ENCODE measurements at places on chromosomes 4 and X.

GRCh38 chr4:96145601-96146000 is 305.7 kb downstream of the PDHA2 start:
- no peak for DNase-seq

DNA sequence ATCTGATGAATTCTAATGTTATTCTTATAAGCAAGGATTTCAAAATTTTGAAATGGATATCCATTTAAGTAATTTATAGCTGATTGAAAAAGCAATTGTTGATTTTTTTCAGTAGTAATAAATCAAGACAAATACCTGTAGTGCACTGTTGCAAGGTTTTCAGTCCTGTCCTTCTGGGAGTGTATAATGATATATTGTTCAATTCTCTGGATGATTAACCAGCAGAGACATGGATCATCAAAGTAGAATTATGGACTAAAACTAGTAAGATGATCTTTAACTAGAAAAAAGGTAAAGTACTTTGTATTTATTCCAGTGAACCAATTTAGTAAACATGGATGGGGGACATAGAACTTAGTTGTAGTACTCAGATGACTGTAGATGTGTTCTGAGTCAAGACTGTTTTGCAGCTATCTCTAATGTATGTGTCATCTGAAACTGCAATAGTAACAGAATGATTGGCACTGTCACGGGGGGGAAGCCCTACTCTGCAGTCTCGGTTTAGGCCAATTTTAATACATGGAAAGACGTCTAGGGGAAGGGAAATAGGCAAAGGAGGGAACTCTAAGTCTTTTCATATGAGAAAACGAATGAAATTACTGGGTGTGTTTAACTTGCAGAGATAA is 121.9 kb downstream of the GLRA3 start:
- DNase-seq = no peak

DNA sequence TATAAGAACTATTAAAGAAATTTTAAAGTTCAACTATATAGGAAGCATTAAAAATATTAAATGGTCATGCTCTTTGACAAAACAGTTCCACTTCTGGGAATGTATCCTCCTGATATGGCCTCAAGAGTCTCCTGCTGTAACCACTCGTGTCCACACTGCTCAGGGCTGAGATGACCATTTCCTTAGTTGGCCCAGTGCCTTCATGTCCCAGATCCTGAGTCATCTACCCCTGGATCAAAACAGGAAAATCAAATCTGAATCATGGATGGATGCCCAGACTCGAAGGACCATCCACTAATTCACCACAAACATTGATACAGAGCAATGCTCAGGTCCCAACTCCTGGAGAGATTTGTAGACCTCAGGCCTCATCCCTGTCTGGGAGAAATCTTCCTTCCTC is 44.7 kb downstream of the GPRASP3 start:
- DNase-seq = no peak

DNA sequence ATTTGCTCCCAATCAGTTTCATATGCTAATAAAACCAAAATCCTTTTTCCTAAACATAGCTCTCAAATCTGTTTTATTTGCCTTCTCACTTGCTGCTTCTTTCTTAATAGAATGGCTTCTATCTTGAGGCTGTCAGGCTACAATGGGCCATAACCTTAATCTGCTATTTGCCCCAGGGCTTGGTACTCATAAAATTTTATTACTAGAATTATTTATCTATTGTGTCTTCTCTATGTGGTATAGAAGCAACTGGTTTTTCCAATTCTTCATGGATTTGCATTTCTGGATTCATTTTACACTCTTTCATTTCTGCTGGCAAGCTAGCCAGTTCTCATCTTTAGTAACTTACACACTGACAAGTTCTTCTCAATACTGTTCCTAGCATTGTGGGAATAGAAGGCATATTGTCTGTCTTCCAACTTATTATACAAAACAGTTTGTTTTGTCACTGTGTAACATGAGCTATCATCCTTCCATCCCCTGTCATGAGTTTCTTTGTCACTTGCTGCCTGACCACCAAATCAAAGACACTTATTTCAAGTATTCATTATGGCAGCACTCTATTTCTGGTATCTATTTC is 96.6 kb upstream of the KCNIP4 start:
- no peak for DNase-seq

DNA sequence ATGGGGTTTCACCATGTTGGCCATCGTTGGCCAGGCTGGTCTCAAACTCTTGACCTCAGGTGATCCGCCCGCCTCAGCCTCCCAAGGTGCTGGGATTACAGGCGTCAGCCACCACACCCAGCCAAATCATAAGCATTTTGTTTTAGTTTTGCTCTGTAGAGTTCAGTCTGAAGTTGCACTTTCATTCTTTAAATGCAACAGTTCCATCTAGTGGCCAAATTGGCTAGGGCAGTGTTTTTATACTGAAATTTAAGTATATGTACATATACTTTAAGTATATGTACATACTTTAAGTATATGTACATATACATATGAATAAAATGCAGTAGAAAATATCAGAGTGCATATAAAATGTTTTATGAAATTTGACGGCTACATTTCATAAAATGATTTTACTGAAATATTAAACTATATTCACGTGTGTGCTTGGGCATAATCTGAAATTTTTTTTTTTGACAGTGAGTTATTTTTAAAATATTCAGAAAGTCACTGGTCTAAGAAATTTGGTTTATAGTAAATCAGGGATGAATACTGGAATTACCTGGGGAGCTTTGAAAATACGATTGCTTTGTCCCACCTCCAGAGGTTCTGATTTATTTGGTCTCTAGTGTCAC is 145.5 kb downstream of the NWD2 start:
- no peak for DNase-seq

DNA sequence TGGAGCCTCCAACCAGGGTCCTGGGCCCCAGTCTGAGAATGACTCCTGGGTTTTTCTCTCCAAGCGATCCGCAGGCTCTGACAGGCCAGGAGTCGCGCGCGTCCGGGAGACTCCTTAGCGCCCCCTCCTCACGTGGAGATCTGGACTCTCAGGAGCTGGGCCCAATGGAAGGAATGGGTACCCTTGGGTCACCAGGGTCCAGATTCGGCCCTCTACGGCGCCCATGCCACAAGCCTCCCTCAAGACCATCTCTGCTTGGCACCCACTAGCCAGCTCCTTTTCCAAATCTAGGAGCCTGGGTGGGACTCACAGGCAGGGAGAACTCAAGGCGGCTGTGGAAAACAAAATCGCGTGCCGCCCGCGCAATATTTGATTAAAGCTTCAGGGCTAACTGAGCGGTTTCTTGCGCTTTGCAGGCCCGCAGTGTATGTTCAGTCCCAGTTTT is 7.1 kb downstream of the HAND2 start:
- no peak for DNase-seq

DNA sequence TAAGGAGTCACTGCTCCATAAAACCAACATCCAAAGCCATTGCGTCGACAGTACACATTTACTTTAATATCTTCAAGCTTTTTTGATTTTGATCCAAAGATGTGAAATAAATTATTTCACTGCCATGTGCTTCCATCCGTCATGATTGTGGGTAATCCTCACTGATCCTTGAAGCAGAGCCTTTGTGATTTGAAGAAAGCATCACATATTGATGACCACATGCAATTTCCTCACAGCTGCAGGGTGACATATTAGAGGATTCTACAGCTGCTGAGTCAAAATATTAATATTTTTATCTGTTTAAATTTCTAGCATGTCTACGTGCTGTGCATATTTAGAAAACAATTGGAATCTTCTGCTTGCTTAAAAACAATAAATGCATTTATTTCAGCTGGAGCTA is 196.8 kb upstream of the ANXA3 start:
- DNase-seq = no peak

GRCh38 chr4:168560184-168561180 is 63.6 kb downstream of the PALLD start:
- no peak for DNase-seq

- DNase-seq = no peak
Observed at GRCh38 chrX:3514996-3515395, 168.5 kb upstream of the MXRA5 start.

GRCh38 chrX:42496239-42496638 is 281.7 kb downstream of the PPP1R2C start:
- no peak for DNase-seq

GRCh38 chrX:114581528-114582263 is 2.2 kb upstream of the HTR2C start:
- DNase-seq = no peak

GRCh38 chr4:184286358-184286757 is 68.7 kb upstream of the ENPP6 start:
- DNase-seq = no peak

GRCh38 chrX:118510111-118510510 is 14.5 kb downstream of the DOCK11 start:
- DNase-seq = no peak

- DNase-seq = no peak
Observed at GRCh38 chr4:99165978-99166377, 21.9 kb upstream of the ADH4 start.

DNA sequence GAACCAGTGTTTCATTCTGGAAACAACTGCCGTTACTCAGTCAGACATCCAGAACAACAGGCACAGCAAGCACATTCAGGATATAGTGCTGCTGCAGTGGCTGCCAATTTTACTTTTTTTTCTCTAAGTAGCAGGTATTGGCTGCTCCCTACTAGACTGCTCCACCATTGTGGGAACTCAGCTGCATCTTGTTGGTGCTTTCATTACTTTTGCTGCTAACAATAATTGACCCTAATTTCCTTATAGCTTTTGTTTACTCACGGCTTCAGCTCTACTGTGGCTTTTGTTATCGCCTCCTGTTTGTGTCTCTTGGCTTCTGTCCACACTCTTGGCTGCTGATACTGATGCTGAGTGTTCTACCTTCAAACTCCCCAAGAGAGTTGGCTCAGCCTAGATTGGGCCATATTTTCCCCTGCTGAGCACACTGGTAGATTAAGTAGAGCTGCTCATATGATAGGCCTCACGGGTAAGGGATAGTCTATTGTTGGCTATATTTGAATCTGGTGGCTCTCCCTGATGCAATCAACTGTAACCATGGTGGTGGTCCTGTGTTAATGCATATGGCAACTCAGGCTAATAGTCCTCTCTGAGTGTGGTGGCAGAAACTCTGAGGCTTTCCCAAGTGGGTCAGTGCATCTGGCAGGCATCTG is 44.5 kb upstream of the IL2 start:
- DNase-seq = no peak

DNA sequence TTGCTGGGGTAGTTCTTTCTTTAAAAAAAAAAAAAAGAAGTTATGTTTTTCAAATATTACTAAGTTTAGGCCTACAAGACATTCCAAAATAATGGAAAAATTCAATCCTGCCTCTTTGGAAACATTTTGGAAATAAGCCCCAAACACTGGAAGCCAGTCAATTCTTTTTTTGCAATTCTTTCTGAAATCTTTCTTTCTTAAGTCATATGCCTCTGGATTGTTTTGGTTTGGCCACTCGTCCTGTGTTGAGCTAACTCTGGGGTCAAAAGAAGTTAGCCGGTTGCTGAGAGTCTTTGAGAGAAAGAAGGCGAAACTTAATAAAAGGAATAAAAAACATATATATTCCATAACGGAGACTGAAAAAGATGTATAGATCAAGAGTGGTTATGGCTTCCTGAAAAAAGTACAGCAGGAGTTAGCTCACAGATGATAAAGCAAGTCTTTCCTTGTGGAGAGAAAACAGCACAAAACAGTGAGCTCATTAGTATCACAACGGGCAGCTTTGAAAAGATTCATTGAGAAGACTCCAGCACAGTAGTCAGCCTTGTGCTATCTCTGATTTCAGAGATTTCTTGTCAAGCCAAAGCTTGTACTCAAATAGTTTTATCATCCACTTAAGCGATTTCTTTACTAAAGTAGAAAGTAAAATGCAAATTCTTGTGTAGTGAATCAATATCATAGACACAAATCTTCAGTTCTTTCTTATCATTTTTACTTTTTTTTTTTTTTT is 64.8 kb downstream of the PLS3 start:
- no peak for DNase-seq

DNA sequence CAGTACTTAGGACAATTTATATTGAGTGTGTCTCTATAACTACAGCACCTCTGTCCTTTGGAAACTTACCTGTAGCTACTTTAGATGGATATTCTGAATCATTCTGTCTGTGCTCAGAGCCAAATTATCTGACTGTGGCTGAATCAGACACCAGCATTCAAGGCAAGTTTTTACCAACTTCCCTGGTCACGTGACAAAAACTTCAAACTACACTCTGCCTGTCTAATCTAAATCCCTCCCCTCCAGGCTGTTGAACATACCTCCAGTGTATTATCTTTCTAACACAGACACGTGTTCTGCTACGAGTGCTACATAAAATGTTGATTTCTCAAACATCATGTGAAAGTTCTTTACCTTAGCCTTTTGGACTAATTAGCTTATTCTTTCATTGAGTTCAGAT is 641.2 kb upstream of the CPEB2 start:
- no peak for DNase-seq

GRCh38 chr4:182808673-182809416 is 108.3 kb downstream of the DCTD start:
- DNase-seq = peak; percentile 73

- DNase-seq = no peak
Observed at GRCh38 chrX:2788980-2789379, 37.1 kb downstream of the XG start.

DNA sequence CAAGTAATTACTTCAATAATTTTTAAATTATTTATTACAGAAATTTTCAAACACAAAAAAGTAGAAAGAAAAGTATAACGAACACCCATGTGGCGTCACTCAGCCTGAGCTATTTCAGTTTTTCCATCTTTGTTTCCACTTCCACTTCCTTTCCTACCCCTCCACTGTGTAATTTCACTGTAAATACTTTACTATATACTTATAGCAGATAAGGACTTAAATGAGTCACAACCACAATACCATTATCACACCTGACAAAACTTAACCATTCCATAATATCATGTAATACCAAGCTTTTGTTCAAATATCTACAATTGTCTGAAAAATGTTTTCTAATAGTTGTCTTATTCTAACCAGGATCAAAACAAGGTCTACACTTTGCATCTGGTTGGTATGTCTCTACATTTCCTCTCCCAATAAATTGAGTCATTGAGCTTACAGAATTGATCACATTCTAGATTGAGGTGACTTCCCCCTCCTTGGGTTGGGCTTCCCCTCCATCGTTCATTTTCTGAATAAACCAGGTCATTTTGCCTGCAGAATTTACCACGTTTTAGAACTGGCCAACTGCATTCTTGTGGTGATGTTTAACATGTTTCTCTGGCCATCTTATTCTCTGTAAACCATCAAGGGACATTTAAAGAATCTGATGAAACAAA is 48.7 kb downstream of the ATP10D start:
- DNase-seq = no peak

DNA sequence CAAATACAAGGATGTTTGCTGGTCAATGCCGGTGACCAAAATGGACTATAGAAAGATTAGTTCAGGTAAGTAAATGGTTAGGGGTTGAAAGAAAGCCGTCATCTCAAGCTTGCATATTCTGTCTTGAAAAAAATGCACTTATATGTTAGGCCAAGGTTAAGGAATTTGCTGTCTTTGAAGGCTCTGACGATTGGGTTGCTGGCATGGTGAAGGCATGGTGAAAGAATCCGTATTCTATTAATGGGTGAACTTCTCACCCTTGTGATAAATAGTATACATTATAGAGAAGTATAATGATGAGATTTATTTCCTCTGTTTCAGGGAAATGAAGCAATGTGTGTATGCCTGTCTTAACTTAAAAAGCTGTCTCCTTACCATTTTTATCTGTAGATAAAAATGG is 132.6 kb downstream of the ADGRL3 start:
- no peak for DNase-seq
